ENCODE measurements at places on chromosomes 6 and 20. TPM values are rescaled to one million over a fixed set of nuclear protein-coding genes. Genes with fewer than 3 reads are reported as not detected.

Gene ABCC10
- total RNA-seq, result 10.3 TPM

DNA sequence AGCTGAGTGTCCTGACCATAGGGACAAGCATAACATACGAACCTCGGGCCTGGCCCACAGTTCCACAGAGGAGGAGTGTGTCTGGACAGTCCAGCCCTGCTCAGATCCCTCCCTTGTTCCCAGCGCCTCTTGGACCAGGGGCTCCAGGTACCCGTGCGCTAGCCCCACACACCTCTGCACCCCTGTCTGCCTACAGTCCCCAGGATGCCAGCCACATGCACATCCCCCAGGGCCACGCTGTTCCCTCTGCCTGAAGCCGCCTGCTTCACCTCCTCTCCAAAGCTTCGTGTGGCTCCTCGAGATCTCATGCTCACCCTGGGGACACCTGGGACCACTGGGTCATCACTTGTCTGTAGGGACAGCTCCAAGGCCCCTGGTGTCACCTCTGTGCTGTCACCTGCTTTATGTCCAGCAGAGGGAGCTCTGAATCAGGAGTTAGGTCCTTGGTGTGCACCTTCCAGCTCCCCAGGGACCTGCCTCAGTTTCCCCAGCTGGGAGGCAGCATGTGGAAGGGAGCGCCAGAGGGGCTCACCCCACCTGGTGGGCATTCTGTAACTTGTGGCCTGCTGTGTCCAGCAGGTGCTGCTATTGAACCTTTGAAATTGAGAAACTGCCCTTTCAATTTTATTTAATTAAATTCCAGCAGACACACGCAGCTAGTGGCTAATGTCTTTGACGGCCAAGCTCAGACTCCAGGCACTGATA, 7.3 kb upstream of the YTHDF1 start:
- no peak for DNase-seq

DNA sequence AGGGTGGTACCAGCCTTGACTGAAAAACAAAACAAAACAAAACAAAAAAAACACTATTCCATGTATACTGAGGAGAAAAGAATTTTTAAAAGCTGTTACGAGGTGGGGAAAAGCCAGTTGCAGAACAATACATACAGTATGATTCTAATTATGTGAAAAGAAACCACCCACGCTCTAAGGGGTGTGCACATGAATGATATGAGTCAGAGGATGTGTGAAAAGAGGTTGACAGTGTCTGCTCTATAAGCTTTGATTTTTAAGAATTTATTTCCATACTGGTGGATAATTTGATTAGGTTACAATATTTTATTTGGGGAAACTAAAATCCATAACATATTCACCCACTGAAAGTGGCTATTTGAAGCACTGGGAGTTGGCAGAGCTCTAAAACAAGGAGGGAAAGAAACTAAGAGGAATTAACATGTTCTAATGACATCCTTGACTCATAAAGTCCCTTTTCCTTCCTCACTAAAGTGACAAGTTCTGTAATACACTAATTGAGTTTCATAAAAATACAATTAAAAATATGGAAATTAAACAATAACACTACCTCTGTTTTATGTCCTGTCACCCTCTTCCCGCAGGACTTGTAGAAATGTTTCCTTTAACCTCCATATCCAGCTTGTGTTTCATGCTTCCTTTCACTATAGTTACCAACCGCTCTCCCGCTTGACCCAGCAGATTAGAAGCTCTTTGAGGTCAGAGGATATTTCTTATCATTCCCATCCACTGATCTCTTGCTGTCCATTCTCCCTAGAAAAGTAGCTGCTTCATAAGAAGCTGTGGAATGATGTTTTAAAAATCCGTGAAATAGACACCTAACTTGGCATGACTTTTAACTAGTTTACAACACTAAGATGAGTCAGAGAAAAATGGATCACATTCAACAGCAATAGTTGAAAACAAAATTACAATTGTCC, 118.6 kb upstream of the CCDC28A start:
- no peak for DNase-seq

Gene RBPJL
- total RNA-seq, result not detected

GRCh38 chr6:79762370-79762769, 131.2 kb downstream of the SH3BGRL2 start:
- no peak for DNase-seq

All from heart right ventricle (tissue), 16 donors.